ENCODE measurements at places on chromosomes 1 and 21.

DNA sequence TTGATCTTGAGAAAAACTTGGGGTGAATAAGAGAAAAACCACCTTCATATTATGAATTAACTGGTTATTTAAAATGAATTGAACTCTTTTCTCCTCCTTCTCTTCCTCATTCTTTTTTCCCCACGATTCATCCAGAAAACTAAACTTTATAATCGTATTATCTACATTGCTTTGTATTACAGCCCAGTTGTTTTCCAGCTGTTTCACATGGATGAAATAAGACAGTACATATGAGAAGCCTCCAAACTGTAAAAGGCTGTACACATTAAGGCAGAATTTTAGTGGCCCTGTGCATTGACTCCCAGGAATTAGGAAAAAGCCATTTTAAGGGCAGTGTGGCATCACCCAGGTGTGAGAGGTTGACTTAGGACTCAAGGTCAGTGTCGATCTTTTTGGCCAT is 80.3 kb upstream of the PGBD5 start:
- no peak for DNase-seq

DNA sequence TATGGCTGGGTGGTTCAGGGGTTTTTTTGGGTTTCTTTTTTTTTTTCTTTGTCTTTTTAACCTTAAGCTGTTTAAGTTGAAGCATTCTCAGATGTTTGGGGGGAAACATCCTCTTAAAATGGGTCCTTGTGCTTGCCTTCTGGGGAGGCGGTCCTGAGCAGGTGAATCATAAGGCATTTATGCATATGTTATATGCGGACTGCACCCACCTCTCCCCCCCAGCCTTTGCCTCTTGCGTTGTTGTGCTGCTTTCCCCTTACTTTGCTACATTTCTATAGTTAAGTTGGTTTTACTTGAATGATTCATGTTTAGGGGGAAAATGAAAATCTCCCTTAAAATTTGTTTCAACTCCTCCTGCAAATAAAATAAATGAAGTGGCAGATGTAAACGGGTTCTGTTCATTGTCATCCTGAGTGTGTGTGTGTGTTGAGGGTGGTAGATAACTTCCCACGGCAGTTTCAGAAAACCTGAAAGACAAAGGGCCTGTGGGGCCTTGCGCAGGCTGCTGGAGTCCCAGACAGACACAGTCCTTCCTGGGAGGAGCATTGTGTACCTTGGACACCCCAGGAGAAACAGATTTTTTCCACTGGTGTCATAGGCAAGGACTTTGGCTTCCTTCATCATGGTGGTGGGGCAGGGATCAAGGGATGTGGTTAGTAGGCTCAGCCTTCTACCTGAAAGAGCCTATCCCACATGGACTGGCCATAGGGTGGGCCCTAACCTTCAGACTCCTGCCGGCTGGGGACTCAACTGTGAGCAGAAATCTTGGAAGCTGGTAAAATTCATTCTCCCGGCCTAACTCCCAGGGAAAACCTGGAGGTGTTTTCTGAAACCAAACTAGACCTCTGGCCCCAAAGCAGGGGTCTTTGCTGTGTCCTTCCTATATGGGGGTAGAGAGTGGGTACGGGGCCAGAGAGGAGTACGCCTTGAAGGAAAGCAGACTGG is 926 bp upstream of the SH3D21 start:
- no peak for DNase-seq

- no peak for DNase-seq
These were observed 3.3 kb downstream of the AMPD2 start for GRCh38 chr1:109622895-109623294.

DNA sequence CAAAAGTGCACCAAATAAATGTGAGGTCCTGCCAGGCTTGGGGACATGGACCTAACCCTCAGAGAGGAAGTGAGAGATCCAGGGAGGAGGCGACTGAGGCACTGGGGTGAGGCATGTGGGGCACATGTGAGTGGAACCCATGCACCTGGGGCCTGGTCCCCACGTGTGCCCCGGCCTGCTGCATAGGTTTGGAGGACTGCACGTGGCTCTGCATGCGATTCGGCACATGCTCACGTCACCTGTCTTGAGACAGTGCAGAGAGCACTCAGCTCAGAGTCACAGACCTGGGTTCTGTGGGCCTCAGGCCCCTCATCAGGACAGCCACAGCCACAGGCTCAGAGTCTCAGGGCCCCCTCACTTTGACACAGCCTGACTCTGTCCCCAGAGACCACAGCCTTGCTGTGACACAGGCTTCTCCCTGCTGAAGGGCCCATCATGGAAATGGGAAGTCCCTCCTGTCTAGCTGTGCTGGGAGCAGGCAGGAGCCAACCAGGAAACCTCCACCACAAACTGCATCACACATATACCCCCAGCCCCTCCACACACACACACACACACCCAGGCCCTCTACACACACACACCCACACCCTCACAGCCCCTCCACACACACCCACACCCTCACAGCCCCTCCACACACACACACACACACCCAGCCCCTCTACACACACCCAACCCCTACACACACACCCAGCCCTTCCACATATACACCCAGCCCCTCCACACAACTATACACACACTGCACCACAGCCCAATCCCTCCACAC is 48.2 kb downstream of the SLC9A1 start:
- DNase-seq = no peak

DNA sequence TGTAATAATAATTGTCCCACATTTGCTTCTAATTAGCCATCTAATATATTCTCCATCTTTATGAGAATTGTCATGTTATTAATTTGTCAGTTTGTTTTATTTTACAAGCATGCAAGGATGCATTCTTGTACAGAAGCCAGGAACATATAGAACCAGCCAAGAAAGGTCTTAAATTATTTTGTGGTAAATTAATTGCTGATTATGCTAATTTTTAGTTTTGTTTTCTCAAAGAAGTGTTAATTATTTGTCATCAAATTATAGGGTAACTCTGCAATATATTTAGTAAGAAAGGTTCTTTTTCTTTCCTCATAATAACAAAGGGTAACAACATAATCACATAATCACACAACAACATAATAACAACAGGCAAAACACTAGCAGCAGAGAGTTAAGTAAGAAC is 5.7 kb downstream of the CLIC6 start:
- DNase-seq = no peak

DNA sequence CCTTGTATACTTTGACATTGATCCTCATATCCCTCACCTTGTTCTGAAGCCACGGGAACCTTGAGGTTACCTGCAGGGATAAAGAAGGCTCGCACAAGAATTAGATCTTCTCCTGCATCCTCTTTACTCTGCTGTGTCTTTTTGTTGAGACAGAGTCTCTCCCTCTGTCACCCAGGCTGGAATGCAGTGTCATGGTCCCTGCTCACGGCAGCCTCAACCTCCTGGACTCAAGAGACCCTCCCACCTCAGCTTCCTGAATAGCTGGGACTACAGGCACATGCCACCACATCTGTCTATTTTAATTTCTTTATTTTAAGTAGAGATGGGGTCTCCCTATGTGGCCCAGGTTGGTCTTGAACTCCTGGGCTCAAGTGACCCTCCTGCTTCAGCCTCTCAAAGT is 134.7 kb downstream of the PTPRC start:
- DNase-seq = no peak

- no peak for DNase-seq
These were observed 10.7 kb downstream of the SH2D2A start for GRCh38 chr1:156805766-156806511.

- no peak for DNase-seq
These were observed 724.6 kb downstream of the USP25 start for GRCh38 chr21:16454399-16454798.

GRCh38 chr1:21622466-21623315 is 46.5 kb downstream of the RAP1GAP start:
- DNase-seq = no peak

DNA sequence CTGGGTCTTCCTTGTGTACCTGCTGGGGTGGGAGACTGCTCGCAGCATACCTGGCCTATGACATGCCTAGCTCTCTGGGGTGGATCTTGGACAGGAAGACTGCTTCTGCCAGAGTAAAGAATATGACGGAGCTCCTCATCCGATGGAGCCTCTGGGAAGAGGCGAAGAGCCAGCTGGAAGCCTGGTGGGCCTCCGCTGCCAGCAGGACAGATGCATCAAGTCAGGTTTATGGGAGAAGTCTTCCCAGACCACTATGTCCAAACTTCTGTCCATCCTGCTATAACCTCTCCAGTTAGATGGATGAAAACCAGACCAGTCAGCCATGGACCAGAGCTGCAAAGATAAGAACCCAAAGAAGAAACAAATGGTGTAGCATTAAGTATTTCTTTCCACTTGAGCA is 27.7 kb upstream of the NGF start:
- no peak for DNase-seq

DNA sequence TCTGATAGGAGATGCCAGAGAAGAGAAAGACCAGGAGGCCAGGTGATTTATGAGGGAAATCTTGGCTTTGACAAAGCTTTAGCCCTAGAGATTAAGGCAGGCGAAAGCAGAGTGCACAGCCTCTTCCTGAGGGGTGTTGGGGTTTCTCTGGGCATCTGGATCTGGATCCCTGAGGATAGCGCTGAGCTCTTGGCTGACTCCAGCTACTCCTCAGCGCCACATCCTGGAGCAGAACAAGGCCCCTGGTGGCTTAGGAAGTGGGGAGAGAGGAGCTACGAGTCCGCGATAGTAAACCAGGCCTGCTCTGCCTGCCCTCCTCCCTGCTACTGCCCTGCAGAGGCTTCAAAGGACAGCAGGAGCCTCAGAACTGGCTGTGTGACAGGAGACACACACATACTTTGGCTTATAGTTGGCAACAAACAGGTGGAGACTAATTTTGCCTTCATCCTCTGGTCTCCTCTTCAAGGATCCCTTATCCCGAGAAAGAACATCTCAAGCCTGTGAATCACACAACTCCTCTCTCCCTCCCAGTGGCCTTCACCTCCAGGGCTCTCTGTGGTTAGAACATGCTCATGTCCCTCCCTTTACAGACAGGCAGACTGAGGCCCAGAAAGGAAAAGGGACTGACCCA is 66.9 kb downstream of the TRABD2B start:
- DNase-seq = no peak

DNA sequence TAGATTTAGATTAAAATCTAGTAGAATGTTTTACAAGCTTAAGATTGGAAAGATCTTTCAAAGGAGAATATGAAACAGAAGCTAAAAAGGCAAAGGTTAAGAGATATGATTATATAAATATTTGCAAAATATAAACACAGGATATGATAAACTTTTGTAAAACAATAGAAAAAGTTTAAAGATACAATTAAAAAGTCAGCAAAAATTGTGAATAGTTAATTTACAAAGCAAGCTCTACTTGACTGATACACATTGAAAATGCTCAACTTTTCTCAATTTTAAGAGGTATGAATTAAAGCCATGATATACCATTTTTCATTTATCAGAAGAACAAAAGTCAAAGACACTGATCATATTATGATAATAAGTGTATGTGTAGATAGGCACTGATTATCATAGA is 21.0 kb downstream of the RAB3GAP2 start:
- DNase-seq = no peak

DNA sequence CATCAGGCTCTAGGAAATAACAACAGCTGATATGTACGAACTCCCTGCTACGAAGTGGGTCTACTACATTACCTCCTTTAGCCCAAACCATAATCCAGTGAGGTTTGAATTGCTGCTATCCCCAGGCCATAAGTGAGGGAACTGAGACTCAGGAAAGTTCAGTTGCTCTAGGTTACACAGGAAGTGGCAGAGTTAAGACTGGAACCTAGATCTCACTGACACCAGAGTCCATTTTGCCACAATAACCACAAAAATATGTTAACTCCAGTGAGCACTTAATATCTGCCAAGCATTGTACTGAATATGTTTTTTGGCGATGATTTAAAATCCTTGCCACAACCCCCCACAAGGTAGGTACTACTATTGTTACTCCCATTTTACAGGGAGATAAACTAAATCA is 8.9 kb upstream of the TADA1 start:
- DNase-seq = no peak

- DNase-seq = no peak
These were observed 263.3 kb downstream of the MRPL39 start for GRCh38 chr21:25343774-25344545.

GRCh38 chr1:31954607-31955283 is 16.6 kb upstream of the PTP4A2 start:
- no peak for DNase-seq

GRCh38 chr1:37130221-37130948 is 96.1 kb upstream of the GRIK3 start:
- no peak for DNase-seq

GRCh38 chr1:48810740-48811139 is 34.0 kb upstream of the BEND5 start:
- DNase-seq = no peak

GRCh38 chr1:56468518-56468917 is 110.8 kb downstream of the PLPP3 start:
- no peak for DNase-seq

DNA sequence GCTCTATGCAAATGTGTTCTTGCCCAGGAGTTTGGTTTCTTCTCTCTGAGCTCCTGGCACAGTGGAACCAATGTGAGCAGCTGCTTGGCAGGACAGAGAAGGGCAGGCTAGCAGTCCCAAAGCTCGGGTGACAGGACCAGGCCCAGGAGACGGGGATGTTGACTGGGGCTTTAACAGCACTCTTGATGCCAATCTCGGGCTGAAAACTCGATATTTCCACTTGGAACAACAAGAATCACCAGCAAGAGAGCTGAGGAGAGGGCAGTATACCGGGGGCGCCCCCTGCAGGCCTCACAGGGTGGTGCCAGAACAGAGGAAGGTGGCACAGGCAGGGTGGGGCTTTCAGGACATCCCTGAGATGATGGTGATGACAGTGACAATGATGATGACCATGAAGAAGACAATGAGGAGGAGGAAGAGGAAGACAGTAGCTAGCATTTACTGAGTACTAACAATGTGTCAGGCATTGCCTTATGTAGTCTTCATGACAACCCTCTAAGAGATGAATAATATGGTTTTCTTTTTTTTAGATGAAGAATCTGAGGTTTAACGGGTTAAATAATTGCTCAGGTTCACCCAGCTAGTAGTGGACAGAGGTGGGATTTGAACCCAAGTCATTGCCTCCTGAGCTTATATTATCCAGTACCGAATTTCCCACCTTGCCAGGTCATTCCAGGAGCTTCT is 2.7 kb upstream of the KCNJ9 start:
- no peak for DNase-seq

- DNase-seq = no peak
These were observed 51.5 kb upstream of the SLC22A15 start for GRCh38 chr1:115924770-115925169.

- no peak for DNase-seq
These were observed 53.1 kb downstream of the NBPF6 start for GRCh38 chr1:108503062-108503733.

- DNase-seq = no peak
These were observed 445.7 kb downstream of the MRPL39 start for GRCh38 chr21:25161571-25161970.
